Stimulated activated naive B cell treated with anti-CD40 and anti-IgM and Interleukin-4, amounts not matched to agents 10 μg/mL and 1 μg/mL and 100 μg/mL, for 72 hours (primary cell): ENCODE measurements at places on chromosomes 7 and 10.

- no peak for DNase-seq
Measured at GRCh38 chr10:2509081-2509531, 558.2 kb upstream of the PFKP start.

- DNase-seq, result no peak
Measured at GRCh38 chr10:91551856-91552255, 81.0 kb downstream of the PPP1R3C start.

GRCh38 chr10:74500816-74501215 lies 325.6 kb upstream of the KAT6B start:
- DNase-seq, result no peak

DNA sequence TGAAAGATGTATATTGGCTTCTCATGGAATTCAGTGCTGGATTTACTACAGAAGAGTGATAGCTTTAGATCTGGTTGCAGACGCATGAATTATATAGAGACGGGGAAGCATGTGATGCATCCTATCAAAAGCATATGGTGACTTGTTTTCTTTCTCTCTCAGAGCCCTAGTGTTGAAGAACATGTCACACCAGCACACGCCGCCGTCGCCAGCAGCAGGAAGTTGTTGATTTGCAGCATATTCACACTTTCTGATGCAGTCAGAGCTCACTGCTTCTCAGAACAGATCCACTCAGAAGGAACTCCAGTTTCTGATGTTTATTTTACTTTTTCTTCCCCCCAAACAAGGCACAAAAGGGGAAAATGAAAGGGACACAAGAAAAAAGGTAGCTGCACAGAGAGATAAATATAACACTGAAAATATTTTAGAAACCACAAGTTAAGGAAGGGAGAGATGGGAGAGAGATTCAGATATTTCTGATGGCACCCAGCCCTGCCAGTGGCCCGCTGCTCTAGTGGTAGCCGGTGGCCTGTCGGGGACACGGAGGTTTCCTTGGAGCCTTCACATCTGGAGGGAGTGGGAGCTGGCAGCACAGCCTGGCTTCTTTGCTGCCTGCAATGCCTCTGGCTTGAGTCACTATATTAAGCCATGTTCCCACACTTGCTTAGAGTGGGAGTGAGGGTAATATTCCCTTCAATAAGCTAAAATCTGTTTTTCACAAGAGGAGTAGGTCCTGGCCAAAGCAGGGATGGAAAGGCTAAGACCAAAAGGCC lies 123.2 kb downstream of the NRP1 start:
- no peak for DNase-seq

- DNase-seq, result no peak
Measured at GRCh38 chr10:98033515-98033914, 3.1 kb upstream of the CRTAC1 start.

GRCh38 chr10:17406036-17406834 lies 48.2 kb downstream of the ST8SIA6 start:
- DNase-seq, result no peak

- DNase-seq, result no peak
Measured at GRCh38 chr7:110168010-110168409, 922.9 kb upstream of the LRRN3 start.

DNA sequence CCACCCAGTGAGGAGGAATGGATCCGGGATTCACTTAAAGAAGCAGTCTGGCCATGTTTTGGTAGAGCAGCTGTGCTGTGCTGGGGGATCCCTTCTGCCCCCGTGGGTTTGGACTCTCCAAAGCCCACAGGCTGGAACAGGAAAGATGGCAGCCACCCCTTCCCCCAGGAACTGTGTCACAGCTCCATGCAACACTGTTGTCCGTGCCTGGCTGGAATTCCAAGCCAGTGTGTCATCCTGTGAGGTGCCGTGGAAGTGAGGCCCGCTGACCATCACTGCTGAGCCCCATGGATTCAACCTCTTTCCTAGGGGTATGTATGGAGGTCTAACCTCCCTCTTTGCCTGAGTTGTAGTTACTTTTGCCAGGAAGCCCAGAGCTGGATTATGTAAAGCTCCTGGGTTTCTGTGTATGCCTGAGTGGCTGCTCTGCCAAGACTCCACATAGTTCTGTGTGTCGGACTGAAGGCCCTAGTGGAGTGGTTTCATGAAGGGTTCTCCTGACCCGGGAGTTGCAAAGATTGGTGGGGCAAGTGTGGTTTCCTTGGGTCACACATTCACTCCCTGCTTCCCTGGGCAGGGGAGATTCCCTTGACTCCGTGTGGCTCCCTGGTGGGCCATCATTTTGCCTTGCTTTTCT lies 35.1 kb upstream of the PCGF5 start:
- DNase-seq, result no peak

DNA sequence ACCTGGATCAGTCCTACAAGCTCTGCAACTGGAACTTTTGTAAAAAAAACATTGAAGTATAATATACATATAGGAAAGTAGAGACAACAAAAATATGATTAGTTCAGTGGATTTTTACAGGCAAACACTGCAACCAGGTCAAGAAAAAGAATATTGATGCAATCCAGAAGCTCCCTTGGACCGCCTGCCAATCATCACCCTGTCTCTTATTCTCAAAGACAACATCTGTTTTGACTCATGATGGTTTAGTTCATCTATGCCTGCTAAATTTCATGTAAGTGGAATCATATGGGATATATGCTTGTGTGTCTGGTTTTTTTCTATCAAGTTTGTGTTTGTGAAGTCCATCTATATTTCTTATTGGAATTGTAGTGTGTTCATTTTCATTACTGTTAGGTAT lies 7.7 kb upstream of the HYCC1 start:
- no peak for DNase-seq

- peak; percentile 31 for DNase-seq
Measured at GRCh38 chr10:26430641-26431163, 7.4 kb upstream of the APBB1IP start.

DNA sequence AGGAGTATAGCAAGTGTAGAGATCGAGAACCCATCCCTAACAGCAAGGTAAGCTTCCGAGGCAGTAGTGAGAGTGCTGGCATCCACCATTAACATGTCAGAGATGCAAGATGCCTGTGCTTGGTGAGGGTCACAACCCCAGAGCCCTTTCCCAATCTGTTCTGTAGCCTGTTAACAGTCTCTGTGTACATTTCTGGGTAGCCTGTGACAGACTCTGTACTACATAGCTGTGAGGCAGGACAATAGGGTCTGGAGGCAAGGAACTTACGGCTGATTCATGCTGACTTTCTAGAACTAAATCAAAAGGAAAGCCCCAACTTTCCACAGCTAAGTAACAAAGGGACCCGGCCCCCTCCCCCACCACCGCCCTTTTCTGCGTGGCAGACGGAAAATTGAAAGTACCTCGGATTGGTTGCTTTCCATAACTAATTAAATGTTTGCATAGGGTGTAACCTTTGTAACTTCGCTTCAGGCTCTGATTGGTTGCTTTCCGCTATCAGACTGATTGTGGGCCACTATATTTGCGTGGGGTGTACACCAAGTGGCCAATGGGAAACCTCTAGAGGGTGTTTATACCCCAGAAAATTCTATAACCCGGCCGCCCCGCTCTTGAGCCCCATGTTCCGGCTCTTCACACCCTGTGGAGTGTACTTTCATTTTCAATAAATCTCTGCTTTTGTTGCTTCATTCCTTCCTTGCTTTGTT lies 1.4 kb upstream of the TMEM168 start:
- no peak for DNase-seq

- no peak for DNase-seq
Measured at GRCh38 chr7:801940-802381, 30.3 kb upstream of the SUN1 start.

GRCh38 chr7:54995610-54996363 lies 23.0 kb upstream of the EGFR start:
- DNase-seq, result peak; percentile 6

DNA sequence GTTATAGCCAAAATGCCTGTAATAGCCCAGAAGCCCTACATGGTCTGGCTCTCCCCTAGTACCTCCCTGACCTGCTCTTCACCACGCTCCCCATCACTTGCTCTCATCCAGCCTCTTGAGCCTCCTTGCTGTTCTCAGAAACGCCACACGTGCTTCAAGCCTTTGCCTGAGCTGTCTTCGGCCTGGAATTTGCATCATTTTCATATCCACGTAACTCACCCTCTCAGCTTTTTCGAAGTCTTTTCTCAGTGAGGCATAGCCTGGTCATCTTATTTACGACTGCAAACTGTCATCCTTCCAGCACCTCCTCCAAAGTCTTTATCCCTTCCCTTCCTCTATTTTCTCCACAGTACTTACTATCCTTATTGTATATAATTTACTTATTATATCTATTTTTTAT lies 151.0 kb upstream of the AHR start:
- no peak for DNase-seq

DNA sequence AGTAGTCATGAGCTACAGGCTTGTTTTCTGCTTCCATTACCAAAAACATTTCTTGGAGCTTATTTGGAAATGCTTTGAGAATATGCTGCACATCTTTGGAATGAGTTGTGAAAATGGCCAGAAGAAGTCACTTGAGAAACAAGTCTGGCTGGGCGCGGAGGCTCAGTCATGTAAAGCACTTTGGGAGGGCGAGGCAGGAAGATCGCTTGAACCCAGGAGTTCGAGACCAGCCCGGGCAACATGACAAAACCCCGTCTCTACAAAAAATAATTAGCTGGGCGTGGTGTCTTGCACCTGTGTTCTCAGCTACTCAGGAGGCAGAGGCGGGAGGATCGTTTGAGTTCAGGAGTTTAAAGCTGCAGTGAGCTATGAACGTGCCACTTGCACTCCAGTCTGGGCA lies 882 bp upstream of the CHCHD1 start:
- DNase-seq, result no peak

DNA sequence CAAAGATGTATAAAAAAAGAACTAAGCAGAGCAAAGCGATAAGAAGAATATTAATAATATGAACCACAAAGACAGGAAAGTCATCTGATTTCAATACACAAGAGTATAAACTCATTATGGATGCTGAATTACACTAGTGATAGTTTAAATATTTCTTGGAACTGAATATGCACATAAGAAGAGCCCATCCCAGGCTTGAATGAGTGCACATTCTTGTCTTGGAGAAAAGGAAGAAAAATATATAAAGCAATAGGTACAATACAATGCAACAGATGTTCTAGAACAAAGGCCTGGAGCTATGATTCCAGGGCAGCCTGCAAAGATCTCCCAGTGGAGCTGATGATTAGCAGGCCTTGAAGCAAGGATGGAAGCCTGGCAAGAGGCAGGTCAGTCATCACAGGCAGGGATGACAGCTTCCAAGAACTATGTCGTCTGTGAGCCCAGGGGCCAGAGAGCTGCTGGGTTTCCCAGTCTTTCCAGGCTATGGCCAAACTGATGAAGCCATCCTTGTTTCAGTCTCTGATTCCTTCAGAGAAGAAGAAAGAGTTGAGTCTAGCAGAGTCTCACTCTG lies 277.6 kb downstream of the KCNMA1 start:
- no peak for DNase-seq

- DNase-seq, result no peak
Measured at GRCh38 chr7:15245831-15246230, 316.0 kb downstream of the AGMO start.

DNA sequence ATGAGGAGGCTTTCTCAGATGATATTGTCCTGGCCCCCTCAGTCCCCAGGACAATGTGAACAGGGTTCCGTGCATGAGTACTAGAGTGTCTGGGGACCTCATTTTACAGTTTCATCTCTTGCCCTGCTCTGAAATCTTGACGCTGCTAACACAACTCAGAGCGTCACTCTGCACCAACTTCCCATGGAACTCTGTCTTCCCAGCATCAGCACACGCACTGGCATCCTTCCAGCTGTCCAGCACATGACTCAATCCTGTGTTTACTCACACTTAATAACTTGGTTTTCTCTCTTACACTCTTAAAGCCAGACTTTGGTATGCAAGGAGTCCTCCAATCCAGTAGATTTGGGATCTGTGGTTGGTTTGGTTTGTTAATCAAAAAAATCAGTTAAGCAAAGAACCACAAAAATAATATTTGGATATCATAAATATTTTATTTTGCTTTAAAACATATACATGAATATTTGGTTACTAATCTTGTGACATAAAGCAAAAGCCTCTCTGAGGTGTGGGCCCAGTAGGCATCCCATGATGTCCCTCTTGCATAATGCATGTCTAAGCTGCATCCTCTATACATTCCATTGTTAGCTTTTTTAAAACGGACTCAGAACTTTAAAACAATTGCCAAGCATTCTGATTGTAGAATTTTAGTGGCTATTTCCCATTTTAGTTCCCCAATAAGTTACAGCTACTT lies 131.0 kb downstream of the CXCL12 start:
- DNase-seq, result no peak

- no peak for DNase-seq
Measured at GRCh38 chr10:101834341-101834740, 9.3 kb downstream of the KCNIP2 start.

DNA sequence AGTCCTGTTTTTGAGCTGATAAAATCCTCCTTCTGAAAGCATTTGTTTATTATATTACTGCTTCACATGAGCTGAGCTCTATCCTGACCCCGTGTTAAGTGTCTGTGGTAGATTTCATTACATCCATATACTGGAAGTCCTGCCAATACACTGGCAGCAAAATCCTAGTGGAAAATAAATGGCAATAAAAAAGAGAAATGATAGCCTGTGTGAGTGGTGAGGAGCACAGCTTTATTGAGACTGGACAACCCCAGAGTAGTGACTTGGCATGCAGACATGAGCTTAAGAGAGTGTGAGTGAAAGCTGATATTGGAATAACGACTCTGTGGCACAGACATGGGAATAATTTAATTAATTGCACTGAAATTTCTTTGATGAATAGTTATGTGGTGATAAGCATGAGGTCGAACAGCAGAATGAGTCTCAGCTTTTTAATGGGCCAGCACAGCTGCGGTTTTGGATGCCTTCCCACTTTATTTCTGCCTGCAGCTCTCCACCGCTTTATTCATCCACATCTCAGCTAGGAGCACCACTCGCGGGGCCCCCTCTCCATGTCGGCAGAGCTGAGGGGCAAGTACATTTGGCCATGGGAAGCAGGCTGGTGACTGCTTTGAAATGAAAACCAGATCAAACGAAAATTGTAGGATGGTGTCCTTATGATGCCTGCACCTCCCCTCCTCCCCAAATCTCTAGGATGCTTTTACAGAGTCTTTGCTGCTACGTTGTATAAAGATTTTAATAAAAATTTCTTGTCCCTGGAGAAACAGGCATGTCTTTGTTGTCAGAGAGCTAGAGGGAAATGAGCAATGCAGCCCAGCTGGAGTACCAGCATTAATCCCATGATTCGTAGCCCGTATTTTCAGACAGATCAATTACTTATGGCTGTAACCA lies 494.3 kb downstream of the AUTS2 start:
- DNase-seq, result no peak

GRCh38 chr10:62399211-62399610 lies 25.0 kb downstream of the ZNF365 start:
- DNase-seq, result no peak

GRCh38 chr10:120421250-120421649 lies 35.8 kb upstream of the PLPP4 start:
- DNase-seq, result no peak

GRCh38 chr7:101155303-101155702 lies 1.0 kb downstream of the AP1S1 start:
- DNase-seq, result no peak

DNA sequence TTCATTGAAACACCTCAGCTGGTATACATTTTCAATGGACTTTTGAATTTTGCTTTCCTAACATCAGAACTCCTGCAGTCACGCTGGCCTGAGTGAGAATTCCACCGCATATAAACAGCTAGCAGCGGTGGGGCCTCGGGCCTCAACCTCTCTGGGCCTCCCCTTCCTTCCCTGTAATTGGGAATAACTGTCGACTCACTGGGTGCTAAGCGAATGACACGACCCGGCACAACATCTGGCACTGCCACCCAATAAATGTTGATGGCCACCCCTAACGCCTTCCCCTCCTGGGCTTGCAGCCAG lies 670 bp downstream of the RCC1L start:
- DNase-seq, result no peak
